ENCODE measurements at places on chromosomes 1 and 21.
A peak's percentile ranks its signal among the peaks of the same experiment; 100 is the strongest.

DNA sequence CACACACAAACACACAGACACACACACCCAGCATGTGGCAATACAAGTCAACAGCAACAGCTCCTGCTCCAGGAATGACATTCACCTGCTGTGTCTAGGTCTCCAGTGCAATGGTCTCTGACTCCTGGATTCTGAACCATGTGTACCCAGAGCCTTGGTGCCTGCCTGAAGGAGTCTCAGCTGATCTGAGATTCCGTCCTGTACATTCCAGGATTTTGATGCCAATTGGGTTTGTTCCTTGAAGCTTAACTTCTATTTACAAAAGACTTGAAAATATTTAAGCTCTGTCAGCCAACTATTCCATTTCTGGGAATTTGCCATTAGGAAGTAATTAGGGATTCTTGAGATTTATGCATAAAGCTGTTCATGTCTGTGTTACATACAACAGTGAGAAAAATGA, 85.4 kb upstream of the LRRC8D start:
- no peak for DNase-seq

DNA sequence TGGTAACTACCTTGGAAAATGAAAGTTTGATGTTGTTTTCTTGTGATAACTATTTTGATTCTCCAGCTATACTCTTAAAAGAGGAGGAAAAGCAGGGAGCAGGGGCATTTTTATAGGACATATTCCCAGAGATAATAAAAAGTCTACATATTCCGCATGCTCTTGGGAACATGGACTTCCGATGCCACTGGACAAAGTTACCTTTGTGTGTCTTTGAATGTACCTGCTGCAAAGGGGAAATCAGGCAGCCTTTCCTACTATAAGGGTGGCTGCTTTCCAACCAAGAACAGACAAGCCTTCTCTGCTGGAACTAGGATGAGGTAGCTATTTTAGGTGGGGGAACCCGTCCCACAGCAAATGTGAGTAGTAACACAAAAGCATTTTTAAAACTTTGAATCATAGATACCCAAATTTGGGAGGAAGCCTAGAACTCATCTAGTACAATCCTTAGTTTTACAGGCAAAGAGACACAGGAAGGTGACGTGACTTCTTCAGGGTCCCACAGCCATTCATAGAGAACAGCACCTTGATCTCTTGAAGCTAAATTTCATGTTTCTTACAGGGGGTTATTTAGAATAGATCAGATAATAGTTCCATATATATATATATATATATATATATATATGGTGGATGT, 179.9 kb downstream of the FASLG start:
- no peak for DNase-seq

DNA sequence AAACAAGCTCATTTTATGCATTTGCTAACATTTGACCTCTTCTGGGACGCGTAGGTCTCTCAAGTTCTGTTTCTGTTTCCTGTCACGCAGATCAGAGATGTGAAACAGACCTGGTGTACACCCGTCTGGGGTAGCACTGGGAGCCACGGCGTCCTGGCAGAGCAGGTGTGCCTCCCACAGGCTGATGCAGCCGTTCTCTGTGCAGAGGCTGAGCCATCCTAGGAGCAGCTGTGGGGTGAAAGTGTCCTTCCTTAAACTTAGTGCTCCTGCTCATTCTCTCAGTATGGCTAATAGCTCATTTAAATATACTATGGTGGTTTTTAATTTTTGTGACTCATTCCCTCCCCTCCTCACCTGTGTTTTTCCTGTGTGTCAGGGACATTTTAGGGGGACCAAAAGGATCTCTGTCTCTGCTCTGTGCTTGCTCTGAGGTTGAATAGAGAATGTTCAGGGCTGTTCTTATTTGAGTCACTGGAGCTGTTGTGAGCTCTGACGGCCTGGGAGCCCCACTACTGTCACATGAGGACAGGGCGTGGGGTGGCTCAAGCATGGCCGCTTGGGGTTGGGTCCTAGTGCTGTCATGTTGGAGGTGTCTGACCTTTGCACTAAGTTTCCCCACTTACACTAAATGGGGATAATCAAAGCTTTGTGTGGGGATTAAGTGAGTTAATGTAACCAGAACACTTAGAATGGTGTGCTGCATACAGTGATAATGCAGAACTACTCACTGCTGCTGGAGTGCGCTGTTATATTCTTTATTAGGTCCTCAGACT, 43.0 kb downstream of the GALNT2 start:
- DNase-seq = no peak

- DNase-seq = no peak
Observed at GRCh38 chr1:11706292-11706691, 14.8 kb downstream of the DRAXIN start.

DNA sequence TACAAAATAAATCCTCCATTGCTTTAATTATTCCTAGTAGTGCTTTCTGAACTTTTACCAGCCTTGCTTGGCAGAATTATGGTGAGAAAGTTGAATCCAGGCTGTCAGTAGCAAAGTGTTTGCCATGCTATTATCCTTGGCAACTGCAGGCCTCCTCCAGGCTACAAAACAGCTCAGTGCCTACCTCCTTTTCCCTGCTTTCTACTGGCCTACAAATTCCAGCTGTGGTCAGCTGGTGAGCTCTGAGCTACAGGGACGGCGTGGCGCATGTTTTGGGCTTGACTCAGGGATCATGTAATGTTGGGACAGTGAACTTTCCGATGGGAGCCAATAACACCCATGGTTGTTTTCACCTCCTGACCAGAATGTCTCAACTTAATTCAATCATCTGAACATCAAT, 456.1 kb upstream of the ADAMTS5 start:
- DNase-seq = no peak

DNA sequence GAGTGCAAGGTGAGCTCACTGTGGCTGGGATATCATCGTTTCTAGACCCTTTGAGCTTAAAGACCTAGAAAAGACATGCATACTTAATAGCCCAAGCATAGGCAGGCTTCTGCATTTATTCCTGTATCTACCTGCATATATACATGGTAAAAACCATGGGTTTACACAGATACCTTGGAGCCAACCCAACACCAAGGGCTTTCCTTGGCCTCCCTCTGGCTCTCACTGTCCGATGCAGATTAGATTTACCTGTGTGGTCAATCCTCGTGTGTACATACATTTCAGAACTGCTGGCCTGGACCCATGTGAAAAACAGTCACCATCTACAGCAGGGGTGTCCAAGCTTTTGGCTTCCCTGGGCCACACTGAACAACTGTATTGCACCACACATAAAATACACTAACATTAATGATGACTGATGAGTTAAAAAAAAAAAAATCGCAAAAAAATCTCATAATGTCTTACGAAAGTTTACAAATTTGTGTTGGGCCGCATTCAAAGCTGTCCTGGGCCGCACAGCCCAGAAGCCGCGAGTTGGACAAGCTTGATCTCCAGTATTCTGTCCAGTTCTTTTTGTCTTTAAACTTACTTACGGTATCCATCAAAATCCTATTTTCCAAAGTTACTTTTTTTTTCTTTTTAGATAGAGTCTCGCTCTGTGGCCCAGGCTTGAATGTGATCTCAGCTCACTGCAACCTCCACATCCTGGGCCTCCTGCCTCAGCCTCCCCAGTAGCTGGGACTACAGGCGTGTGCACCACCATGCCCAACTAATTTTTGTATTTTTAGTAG, 43.5 kb downstream of the WDR4 start:
- peak; percentile 16 for DNase-seq

GRCh38 chr1:81978945-81979344, 178.2 kb downstream of the ADGRL2 start:
- DNase-seq = no peak

DNA sequence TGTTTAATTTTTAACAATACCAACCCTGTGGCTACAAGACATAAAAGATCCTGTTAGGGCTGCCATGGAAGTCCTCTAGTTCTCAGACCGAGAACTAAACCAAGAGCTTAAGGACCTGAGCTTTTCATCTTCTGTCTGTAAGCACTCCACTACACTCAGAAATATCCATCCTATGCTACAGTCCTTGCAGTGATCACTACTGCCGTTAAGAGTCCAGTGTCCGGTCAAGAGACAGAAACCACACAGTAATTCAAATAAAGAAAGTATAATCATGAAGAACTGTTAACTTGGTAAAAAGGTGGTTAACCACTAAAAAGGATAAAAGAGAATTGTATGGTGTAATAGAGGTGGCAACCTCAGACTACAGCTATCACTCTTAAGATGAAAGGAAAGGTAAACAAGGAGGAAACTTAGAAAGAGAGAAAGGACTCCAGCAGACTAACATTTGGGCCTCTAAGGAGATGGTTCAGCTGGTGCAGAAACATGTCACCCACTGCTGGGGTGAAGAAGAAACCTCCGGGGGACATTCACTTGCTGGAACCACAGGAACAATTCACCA, 22.1 kb upstream of the PRDX6 start:
- DNase-seq = no peak

- no peak for DNase-seq
Observed at GRCh38 chr1:89641781-89642180, 8.9 kb downstream of the LRRC8C start.

GRCh38 chr1:9110669-9111356, 18.1 kb downstream of the GPR157 start:
- peak; percentile 83 for DNase-seq

DNA sequence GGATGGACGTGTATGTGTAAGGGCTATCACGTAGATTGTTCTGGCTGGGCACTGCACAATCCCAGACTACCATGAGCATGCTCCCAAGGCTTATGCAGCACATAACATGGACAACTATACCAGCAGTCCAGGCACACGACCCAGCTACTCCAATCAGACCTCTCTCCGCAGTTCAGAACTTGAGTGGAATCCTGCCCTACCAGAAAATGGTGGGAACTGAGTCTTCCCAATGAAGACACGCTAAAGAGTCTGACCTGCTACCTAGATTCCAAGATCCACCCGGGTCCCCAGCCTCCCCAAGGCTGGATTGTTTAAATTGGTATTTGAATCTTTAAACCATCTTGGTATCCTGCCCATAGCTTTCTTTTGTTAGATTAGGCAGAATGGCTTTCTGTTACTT, 251.3 kb upstream of the KAZN start:
- DNase-seq = no peak

GRCh38 chr1:93584261-93585003, 97.2 kb downstream of the BCAR3 start:
- no peak for DNase-seq

- DNase-seq = no peak
Observed at GRCh38 chr1:152159144-152159543, at the start of gene RPTN. TSS of gene RPTN (minus strand) at chr1:152159228. CDS start at chr1:152157889, 1,339 bp downstream.

- no peak for DNase-seq
Observed at GRCh38 chr1:239775466-239775865, 316.2 kb upstream of the FMN2 start.

GRCh38 chr1:91124290-91124985, 102.6 kb upstream of the ZNF644 start:
- no peak for DNase-seq

DNA sequence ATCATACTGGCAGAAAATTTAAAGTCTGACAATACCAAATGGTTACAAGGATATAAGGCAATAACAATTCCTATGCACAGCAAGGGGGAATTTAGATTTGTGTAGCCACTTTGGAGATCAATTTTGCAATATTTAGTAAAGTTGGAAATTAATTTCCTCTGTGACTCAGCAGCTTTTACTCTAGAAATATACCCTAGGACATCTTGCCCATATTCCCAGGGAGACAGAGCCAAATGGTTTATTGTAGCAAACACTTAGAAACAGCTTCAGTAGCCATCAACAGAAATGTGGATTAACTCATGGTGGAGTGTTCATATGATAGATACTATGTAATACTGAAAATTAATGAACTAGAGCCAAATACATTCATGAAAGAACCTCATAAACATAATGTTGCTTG, 104.6 kb downstream of the BACH1 start:
- DNase-seq = no peak

DNA sequence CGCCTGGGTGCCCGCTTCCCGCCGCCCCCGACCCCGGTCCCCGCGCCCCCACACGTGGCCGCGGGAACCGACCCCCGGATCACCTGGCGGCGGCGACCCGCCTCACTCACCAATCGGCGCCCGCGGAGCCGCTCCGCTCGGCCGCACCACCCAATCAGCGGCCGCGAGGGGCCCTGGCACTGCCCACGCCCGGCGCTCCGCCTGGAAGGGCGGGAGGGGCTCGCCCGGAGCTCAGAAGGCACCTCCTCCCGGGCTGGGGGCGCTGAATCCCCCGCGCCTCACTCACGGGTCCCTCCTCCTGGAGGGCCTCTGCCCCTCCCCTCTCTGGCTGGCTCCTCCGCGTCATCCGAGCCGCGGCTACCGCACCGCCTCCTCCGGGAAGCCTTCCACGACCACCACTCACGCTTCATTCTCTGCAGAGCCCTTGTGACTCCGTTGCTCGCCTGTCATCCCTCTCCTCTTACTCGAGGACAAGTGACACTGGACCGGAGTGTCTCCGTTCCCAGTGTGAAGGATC, 374 bp downstream of the SH2D5 start:
- DNase-seq = peak; percentile 77

DNA sequence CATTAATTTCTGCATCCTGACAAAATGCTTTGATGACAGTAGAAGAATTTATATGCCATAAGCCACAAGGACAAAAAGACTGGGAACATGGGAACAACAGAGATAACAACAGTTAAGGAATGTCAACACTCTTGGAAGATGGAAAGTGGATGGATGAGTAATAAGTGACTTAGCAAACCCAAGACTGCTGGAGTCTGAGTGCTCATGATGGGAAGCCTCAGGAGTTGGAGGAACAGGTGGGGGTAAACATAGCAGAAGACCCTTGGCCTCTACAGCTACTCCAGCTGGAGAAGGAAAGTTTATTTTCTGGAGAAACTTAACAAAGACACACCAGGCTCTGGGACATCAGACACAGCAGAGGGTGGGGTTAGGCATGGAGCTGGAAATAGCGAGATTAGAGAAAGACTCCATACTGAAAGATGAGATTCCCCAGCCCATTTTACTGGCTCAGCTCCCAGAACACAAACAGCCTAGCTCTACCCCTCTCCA, 13.6 kb downstream of the G0S2 start:
- DNase-seq = no peak

- peak; percentile 84 for DNase-seq
Observed at GRCh38 chr1:18597160-18598042, 33.2 kb upstream of the PAX7 start.

DNA sequence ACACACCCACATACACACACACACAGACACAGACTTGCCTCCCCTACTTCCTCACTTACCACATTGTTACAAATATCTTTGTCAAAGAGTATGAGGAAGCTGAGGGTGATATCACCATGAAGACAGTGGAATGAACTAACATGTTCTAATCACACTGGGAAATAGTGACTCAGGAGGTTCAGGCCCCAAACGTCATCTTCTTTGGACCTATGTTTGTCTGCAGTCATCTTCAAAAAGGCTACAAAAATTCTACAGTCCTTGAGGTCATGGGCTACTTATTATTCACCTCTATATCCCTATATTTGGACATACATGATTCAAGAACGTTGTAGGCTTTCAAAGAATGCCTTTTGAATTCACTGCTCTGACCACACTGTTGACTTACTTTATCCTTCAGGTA, 2.1 kb upstream of the LCE2C start:
- DNase-seq = no peak

DNA sequence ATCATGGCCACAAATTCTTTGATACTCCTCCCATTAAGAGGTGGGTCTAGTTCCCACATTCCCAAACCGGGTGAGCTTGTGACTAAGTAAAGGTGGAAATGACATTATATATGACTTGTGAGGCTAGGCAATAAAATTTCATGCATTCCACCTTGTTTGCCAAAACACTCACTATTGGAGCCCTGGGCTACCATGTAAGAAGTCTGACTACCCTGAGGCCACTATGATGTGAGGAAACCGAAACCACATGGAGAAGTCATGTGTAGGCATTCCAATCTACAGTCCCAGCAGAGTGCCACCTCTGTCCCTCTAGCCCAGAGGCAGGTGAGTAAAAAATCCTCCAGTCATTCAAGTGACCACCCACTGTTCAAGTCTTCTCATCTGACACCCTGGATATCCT, 17.9 kb upstream of the SMG7 start:
- no peak for DNase-seq

GRCh38 chr1:231094421-231094820, 54.4 kb upstream of the FAM89A start:
- DNase-seq = no peak

All from mesothelial cell of epicardium (in vitro differentiated cells).